Ovary (tissue), 10 donors: ENCODE measurements at places on chromosomes 3 and 15.

DNA sequence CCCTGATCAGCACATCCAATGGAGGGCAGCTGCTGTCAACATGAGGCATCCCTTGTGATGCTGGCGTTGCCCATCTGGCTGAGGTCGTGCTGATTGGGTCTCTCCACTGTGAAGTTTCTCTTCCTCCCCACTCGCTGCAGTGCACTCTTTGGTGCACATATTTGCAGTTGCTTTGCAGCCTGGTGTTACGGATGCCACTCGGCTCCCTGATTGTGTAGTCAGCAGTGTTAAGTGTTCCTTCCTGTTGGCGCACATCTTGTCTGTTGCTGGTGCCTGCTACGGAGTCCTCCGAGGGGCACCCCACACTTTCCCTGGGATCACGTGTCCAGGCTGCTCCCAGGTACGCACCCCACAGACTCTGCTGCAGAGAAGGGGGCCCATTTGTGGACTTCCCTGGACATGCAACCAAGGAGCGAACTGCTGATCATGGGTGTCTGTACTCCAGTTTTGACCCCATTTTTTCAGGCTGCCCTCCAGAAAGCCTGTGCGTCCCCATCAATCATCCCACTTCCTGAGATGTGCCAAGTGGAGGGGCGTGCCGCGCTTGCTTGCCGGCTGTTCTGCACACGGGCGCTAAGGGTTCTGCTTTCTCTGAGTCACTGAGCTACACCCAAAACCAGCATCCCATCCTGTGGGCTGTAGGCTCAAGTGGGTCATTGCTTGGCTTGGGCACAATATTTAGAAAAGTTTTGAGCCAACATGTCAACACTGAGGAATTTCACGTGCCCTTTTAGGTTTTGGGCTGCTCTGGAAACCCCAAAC, 98.6 kb downstream of the FBLN2 start:
- no peak for DNase-seq
- no peak overlapping the region for H3K4me3 ChIP-seq
- no peaks in the 10 kb centered on the region for H3K36me3 ChIP-seq
- H3K4me1 ChIP-seq, result peaks cover 3% of the 10 kb centered on the region
- H3K27ac ChIP-seq, result no peak overlapping the region

- no peaks in the 10 kb centered on the region for H3K27me3 ChIP-seq
- H3K36me3 ChIP-seq, result no peaks in the 10 kb centered on the region
- no peak overlapping the region for H3K4me3 ChIP-seq
- no peak overlapping the region for H3K27ac ChIP-seq
Measured at GRCh38 chr3:40615110-40615915, 90.6 kb downstream of the ZNF621 start.

DNA sequence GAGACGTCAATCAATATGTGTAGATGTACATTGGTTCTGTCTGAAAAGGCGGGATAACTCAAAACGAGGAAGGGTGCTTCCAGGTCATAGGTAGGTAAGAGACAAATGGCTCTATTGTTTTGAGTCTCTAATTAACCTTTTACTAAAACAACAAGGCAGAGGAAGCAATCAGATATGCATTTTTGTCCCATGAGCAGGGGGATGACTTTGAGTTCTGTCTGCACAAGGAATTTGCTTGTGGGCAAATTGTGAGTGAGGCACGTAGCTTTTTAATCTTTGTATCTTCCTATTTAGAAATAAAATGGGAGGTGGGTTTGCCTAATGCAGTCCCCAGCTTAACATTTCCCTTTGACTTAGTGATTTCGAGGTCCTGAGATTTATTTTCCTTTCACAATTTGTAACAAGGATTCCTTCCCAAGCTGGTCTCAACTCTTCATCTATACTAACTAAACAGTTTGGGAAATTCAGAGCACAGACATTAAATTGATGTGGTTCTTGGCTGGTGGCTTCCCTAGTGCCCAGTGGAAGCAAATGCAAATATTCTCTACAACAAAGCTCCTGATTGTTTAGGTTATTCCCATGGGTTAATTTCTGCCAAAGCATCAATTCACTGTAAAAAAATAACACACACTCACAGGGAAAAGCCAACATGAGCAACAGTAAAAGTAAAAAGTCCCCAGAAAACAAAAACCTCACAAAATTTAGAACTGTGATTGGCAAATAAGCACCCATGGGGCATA, 738.8 kb upstream of the SGO1 start:
- H3K4me3 ChIP-seq, result no peak overlapping the region
- H3K27me3 ChIP-seq, result no peaks in the 10 kb centered on the region
- H3K27ac ChIP-seq, result no peak overlapping the region
- H3K4me1 ChIP-seq, result no peaks in the 10 kb centered on the region

DNA sequence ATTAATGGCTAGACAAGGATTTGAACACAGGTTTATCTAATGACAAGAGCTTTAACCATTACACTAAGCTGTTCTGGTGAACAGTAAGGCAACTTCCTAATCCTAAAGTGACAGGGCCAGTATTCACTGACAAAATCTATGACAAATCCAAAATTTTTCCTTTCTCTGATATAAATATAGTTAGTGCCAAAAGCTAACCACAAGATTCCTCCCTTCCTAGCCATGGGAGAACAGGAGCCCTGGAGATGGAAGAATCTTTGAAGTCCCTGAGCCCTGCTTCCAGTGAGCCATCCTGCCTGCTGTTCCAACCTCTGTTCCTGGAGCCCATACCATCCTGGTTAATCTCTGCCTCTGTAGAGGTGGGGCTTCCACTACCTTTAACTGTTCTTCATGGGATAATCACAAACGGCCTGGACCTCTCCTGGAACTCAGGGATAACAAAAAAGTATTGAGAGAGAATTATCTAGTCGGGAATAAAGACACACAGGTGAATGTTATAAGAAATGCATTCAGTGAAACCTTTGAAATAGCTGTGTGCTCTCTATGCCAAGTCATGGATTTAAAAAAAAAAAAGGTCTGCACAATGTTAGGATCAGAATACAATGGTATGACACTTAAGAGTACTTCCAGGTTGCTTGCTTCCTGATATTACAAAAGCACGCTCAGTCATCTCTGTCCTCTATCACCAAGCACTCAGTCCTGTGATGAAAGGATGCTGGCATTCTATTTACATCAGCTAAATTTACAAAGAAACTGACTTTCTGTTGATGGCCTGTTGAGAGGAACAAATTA, 235.8 kb downstream of the SUCLG2 start:
- no peaks in the 10 kb centered on the region for H3K4me1 ChIP-seq
- no peak overlapping the region for H3K27ac ChIP-seq
- no peaks in the 10 kb centered on the region for H3K36me3 ChIP-seq
- DNase-seq, result no peak

DNA sequence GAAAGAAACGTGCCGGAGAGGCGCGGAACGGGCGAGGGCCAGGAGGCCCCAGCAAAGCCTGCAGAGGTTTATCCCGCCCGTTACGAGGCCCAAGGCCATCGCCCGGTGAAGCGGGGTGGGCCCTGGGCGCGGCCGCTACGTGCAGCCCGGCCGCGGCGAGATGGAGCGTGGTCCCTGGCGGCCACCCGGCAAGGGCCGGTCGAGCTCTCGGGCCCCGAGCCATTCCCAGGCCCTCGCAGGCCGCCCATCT, 1.1 kb downstream of the PKM start:
- peaks cover 20% of the 10 kb centered on the region for H3K4me1 ChIP-seq
- no peak for DNase-seq
- no peaks in the 10 kb centered on the region for H3K27me3 ChIP-seq
- no peaks in the 10 kb centered on the region for H3K36me3 ChIP-seq
- peak overlapping the region; percentile 90 for H3K27ac ChIP-seq
- peak overlapping the region; percentile 88 for H3K4me3 ChIP-seq

DNA sequence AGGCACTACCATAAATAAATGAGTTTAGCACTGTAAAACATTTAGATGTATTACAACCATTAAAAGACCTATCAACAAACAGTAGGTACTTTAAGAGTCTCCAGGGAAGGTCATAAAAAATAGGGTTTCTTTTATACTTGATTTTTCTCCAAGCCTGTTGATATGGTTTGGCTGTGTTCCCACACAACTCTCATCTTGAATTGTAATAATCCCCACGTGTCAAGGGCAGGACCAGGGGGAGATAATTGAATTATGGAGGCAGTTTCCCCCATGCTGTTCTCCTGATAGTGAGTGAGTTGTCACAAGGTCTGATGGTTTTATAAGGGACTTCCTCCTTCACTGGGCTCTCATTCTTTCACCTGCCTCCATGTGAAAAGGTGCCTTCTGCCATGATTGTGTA, 468.9 kb upstream of the UBE2E2 start:
- H3K4me3 ChIP-seq, result no peak overlapping the region
- no peaks in the 10 kb centered on the region for H3K36me3 ChIP-seq
- H3K4me1 ChIP-seq, result no peaks in the 10 kb centered on the region
- no peaks in the 10 kb centered on the region for H3K27me3 ChIP-seq
